ENCODE measurements at places on chromosomes 6 and 20.

DNA sequence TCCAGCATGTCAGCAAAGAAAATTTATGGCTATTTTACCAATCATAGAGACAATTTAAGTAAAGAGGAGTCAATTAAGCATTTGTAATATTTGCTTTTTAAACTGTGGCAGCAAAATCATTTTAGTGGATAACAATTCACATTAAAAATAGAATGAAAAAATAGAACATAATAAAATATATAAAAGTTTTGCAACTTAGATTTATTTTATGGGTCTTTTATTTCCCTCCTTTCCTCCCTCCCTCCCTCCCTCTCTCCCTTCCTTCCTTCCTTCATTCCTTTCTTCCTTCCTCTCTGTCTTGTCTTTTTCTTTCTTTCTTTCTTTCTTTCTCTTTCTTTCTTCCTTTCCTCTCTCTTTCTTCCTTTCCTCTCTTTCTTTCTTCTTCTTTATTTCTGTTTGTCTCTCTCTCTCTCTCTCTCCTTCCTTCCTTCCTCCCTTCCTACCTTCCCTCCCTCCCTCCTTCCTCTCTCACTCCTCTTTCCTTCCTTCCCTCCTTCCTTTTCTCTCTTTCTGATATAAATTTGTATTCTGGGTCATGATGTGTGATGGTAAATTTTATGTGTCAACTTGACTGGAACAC lies 610.9 kb upstream of the CITED2 start:
- DNase-seq: no peak

- DNase-seq: no peak
Observed at GRCh38 chr6:131936156-131936555, 15.0 kb downstream of the CCN2 start.

DNA sequence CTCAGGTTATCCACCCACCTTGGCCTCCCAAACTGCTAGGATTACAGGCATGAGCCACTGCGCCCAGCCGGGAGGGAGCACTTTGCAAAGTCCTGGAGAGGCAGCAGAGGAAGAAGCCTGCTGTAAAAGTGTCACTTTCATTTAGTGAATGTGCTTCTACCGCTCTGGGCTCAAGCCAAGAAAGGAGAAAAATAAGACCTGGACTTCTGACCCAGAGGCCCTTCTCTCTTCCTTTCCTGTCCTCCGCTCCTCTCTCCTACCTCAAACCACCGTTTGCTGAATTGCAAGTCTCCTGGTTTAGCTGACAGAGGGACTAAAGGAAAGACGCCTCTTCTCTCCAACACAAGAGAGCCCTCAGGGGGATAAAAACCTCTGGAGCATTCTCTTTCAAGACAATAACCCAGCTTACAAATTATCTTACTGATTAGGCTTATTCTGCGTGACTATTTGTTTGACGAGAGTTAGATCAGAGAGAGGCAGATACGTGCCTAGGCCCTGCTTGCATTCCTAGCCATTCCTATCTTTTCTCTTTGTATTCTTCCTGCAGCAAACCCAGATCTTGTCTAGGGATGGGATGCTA lies 84.2 kb upstream of the SLC22A23 start:
- DNase-seq: no peak

GRCh38 chr6:15106958-15107643 lies 138.8 kb upstream of the JARID2 start:
- no peak for DNase-seq

GRCh38 chr6:14075095-14075503 lies 42.5 kb upstream of the CD83 start:
- DNase-seq: no peak

- no peak for DNase-seq
Observed at GRCh38 chr20:32387252-32387651, 29.1 kb downstream of the ASXL1 start.

DNA sequence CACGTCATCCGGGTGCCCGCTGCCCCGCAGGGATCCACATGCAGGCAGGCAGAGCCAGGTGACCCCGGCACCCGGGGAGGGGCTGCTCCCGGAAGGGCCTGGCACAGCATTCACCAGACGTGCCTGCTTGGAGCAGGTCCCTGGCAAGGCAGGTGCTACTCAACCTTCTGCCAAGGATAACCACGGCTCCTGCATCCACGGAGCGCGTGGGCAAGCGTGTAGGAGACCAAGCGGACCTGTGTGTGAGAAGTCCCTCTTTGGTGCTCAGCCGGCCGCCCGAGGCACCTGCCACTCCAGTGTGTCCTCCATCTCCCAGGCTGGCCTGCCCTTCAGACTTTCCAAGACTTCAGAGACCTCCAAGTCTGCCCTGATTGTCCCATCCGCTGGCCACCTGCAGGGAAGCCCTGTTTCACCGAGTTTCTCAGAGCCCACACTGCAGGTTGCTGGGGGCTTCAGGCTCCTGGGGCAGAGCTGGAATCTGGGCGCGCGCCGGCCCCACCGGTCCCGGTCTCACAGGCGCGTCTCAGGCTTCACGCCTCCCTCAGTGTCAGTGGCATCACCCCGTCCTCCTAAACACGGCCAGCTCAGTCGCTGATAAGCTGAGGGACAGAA lies 124.3 kb downstream of the DLL1 start:
- DNase-seq: no peak

DNA sequence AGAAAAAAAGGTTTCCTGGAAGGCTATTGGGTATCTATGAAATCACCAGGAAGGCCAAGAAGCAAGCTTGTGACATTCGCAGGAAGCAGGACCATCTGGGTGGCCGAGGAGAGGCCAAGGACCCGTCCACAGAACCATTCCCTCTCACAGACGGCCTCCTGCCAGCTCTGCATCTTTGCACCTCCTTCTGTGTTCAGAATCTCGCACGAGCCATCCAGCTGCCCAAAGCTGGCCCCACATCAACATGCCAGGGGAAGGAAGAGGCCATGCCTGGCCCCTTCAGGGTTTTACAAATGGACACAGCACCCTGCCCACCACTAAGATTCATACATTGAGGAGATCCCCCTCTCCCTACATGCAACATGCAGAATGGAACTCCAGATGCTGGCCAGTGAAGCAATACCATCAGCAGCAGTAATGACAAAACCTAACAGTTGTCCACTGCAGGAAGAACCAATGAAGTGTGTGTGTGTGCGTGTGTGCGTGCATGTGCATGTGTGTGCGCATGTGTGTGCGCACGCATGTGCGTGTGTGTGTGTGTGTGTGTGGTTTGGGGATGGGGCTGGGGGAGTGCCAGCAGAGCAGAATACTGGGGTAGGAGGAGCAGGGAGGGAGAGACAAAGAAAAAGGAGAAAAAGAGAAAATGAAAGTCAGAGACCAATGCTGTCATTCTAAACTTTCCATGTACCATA lies 184.2 kb upstream of the FOXQ1 start:
- no peak for DNase-seq

GRCh38 chr20:60071965-60072364 lies 113.7 kb downstream of the CDH26 start:
- no peak for DNase-seq

DNA sequence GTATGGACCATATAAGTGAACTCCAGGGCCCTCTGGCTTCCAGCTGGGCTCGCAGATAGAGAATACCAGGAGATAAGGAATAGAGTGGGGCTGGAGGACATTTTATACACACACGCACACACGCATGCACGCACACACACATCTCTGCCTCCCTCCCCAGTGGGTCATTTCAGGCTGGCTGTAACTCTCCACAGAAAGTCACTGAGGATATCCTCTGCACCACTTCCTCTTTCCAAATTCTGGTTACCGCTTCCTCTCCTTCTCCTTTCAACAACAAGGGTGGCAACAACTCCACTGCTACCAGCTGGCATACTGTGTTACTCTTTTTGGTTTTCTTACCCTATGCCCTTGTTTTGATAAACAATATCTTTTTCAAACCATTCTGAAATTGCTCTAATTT lies 280.2 kb downstream of the COL12A1 start:
- no peak for DNase-seq

DNA sequence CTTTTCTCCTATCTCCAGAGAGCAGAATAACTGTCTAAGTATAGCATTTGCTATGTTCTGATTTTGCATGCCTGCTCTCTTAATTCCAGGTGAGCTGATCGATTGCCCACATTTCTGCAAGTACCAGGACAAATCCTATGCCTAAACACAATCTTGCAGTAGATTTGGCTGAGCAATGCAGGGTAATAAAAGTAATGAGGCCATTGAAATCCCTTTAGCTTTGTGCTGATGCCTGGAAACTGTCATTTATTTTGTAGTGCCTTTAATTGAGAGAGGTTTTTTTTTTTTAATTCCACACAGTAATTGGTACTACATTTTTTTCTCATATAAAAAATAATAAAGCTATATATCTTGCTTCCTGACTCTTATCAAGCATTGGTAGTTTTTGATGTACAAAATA lies 252.3 kb downstream of the NKAIN2 start:
- DNase-seq: no peak

DNA sequence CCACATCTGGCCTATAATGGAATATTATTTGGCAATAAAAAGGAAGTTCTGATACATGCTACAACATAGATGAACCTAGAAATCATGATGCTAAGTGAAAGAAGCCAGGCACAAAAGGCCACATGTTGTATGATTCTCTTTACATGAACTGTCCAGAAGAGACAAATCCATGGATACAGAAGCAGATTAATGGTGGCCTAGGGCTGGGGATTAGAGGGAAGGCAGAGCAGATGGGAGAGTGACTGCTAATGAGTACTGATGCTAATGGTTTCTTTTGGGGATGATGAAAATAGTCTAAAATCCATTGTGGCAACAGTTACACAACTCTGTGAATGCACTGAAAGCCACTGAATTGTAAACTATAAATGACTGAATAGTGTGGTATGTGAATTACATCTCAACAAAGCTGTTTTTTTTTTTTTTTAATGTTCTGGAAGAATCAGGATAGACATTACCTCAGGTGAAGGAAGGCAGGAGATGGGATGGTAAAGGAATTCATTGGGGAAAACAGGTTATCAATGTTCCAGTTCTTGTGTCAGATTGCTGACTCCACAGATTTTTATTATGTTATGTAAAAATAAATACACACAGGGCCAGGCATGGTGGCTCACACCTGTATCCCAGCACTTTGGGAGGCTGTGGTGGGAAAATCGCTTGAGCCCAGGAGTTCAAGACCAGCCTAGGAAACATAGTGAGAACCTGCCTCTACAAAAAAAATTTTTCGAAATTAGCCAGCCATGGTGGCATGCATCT lies 8.9 kb upstream of the SOX12 start:
- DNase-seq: no peak

DNA sequence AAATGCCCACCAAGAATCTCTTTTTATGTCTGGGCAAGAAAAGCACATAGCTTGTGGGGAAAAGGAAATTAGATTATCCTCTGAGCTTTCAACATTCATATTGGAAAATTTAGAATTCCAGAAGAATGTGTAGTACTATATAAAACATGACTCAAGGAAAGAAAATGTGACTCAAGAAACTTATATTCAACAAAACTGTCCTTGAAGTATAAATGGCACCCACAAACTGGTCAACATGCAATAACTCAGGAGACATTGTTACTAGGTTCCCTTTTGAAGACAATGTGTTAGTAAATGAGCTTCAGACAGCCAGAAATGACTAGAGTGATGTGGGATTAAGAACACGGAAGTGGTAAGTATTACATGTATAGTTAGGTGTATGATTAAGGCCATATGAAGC lies 26.1 kb upstream of the TINAG start:
- no peak for DNase-seq

- no peak for DNase-seq
Observed at GRCh38 chr20:16028923-16029322, 544.3 kb downstream of the KIF16B start.

DNA sequence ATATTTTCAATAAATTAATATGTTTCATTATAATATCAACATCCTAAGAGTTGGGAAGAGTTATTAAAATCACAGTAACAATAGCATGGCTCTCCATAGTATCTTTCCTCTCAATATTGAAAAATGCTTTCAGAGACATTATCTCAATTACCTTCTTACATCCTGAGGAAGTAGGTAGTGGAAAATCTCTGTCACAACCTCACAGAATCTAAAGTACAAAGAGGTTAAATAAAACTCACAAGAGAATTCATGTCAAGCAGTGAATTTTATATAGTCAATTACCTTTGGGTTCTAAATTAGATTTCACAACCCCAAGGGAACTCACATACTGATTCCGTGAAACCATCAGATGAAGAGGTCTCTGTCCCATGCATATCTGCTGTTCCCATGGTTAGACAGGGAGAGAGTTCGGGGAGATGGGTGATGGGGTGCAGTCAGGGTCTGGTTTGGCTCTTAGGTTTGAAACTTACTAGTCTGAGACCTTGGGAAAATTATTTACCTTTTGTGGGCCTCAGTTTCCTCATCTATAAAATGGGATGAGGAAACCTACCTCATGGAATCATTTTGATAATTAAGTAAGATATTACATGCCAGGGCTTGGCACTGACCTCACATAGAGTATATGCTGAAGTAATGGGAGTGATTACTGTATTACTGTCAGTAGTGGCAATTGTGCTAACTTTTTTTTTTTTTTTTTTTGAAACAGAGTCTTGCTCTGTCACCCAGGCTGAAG lies 74.0 kb upstream of the SNX9 start:
- no peak for DNase-seq

DNA sequence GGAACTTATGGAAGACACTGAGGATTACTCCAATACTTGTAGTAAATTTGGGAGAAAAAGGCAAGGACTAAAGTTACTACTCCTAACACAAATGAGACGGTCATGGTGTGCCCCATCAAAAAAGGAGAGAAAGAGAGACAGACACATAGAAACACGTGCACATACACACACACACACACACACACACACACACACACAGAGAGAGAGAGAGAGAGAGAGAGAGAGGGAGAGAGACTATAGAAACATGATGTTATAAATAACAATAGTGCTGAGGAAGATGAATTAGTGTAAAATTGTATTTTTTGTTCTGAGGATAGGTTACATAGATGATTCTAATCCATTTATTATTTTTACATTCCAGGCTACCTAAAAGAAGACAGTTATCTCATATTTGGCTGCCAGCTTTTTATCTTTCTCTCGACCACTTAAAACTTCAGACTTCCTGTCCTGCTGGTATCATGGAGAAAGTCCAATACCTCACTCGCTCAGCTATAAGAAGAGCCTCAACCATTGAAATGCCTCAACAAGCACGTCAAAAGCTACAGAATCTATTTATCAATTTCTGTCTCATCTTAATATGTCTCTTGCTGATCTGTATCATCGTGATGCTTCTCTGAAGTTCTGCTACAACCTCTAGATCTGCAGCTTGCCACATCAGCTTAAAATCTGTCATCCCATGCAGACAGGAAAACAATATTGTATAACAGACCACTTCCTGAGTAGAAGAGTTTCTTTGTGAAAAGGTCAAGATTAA lies 10.5 kb downstream of the PLN start:
- no peak for DNase-seq

GRCh38 chr6:83226517-83226916 lies 33.4 kb downstream of the RWDD2A start:
- no peak for DNase-seq

GRCh38 chr6:23414051-23414445 lies 712.0 kb upstream of the NRSN1 start:
- DNase-seq: no peak

- no peak for DNase-seq
Observed at GRCh38 chr20:61989741-61990140, 75.9 kb downstream of the TAF4 start.

GRCh38 chr6:9420316-9421015 lies 985.1 kb upstream of the SLC35B3 start:
- no peak for DNase-seq
